Inflammatory macrophage treated with lipopolysaccharide for 1 hour (primary cell): ENCODE measurements at places on chromosomes 1 and 21.

- DNase-seq, result no peak
Measured at GRCh38 chr1:65471213-65471833, 50.9 kb downstream of the LEPR start.

DNA sequence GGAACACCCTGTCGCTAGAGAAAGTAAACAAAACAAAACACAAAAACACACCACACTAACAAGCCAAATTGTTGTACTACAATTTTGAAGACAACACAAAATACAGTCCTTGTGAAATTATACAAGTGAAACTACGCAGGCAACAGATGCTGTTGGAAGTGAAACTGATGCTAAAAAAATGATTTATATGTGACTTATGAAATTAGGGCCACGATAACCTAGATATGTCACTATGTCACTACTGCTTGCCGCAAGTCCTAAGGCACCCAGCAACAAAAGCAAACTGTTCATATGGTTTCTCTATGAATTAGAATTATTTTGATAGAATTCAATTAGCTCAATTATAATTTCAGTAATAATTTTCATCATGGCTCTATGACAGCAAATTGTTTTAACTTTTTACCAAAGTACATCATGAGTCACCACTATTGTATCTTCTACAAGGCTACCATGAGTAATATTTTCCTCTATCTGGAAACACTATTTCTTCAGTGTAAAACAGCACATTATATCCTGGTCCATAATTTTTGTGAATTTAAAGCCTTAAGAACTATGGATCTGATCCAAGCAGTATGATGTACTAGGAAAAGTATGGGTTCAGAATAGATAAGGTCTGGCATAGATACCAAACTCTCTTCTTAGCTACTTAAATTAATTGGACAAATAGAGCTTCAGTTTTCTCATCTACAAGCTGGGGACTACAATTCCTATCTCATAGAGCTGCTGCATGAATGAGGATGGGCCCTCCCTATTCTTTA is 216.3 kb downstream of the COL11A1 start:
- no peak for DNase-seq

DNA sequence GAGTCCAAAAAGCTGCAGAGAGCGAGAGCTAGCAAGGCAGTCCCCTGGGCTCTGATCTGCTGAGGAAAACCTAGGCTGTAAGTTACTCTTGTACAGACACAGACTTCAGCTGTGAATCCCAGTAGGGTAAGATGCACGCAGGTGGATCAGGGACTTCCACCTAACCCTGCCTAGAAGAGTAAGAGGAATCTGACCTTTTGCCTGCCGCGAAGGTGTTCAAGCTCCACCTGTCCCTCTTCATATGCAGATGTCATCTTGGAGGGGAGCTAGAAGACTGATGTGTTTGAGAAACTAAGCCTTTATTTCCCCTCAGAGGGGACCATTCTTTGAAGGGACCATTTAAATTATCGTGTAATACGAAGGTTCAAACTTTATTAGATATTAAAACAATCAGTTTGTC is 108.6 kb upstream of the USP24 start:
- no peak for DNase-seq

DNA sequence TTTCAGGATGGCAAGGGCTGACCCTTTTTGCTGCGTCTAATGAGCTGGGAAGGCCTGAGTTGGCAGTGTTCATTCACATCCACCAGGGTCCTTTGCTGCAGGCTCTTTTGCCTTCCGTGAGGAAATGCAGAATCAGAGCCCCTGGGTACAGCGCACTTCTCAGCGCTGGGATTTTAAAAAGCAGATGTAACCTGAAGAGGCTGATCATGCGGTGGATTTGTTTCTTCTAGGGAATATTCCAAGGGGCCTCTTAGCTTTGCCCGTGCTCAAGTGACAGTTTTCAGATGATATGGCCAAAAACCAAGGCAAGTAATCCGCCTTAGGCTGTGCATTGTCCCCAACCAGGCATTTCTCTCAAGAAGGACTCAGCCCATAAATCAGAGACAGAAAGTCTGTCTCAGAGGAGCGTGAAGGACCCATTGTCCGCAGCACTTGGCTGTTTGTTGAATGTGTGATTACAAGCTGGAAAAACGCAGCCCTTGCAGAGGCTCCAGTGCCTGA is 237.6 kb downstream of the PTPRC start:
- DNase-seq, result no peak

GRCh38 chr1:112934577-112934976 is 21.4 kb downstream of the SLC16A1 start:
- no peak for DNase-seq
